ENCODE measurements at places on chromosomes 3 and 15.

GRCh38 chr15:68580883-68581155 lies 2.0 kb downstream of the CORO2B start:
- DNase-seq: no peak

DNA sequence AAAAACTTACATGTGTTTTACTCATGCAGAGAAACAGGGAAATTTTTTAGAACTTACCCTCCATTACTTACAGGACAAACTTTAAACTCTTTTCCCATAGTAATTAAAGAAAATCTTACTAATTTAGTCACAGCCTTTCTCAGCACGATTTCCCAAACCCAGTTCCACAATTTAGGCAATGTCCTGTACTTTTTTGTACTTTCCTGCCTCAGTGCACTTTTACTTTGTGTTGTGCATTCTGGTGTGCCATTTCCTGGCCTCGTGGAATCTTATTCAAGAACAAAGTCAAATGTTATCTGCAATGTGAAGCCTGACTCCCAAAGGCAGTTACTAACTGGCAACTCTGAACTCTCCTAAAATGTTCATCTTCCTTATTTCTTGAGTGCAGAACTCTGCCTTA lies 1.9 kb downstream of the SLC33A1 start:
- no peak for DNase-seq

DNA sequence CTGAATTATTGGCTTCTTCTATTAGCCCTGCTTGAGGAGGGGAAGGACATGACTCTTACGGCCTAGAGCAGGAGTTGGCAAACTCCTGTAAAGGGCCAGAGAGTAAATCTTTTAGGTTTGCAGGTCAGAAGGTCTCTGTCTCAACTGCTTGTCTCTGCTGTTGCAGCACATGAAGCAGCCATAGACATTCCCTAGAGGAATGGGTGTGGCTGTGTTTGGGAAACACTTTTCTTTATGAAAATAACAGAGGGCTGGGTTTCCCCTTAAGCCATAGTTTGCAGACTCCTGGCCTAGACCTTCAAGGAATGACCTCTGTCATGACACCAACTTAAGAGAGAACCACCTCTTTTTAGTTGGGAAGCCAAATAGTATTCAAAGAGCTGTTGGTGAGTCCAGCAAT lies 10.3 kb downstream of the TRAK1 start:
- DNase-seq: no peak

DNA sequence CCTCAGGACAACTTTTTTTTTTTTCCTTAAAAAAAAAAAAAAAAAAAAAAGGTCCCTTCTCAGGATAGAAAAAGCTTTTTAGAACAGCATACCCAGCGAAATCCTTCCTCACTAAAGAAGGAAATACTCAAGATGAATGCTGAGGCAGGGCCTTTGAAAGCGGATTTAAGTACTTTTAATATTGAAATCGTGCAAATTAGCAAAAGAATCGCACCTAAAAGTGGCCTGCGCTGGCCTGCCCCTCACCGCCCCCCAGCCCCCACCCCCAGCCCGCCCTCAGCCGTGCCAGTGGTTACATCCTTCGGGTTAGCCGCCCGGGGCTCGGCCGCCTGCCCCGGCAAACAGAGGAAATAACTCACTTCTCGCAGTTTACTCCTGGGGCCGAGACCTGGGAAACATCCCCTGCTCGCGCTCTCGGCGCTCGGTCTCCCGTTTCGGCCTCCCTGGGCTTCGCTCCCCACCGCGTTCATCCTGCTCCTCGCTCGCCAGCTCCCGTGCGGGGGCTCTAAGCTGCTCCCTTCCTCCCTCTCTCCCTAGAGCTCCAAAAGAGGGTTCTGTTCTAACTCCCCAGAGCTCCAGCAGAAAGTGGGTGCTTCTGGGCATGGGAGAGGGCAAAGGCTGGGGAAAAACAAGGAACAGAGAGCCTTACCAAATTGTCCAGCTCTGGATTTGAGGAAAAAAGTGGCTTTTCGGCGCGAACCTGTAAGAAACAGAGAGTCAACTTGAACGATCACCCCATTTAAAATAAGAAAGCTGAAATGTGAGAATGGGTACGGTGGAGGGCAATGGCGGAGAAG lies 5.2 kb downstream of the MEIS2 start:
- no peak for DNase-seq

GRCh38 chr3:42061025-42061712 lies 30.0 kb upstream of the TRAK1 start:
- DNase-seq: no peak

DNA sequence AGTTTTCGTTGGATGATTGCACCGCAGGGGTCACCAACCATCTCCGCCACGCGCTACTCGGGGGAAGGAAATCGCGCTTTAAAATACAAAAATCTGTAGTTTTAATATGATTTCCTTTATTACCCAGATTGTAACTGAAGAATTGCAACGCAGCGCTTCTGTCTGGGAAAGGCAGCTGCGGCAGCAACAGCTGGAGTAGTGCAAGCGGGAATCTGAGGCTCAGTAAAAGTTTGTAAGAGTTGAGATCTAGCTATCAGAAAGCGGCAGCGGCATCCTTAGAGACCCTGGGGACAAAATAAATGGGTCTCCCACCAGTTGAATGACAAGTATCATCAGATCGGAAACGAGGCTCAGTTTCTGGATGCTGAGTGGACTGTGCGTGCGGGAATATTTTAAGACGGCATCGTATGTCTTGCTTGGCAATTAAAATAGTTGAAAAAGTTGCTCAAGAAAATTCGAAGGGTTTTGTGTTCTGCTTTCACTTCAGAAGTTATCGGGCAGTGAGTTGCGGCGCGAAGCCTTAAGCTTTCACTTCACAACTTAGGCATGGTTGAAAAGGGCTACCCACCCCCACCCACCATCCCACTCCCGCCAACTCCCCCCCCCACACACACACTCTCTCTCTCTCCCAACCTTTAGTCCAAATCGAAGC lies 2.7 kb downstream of the MECOM start:
- DNase-seq: no peak

- no peak for DNase-seq
Observed at GRCh38 chr15:57375827-57376695, at the start of gene CGNL1. CGNL1 (plus strand) TSS chr15:57376505; CDS start chr15:57438000, 61,495 bp downstream.

All from A172 (cell line).